AG10803 (cell line): ENCODE measurements at places on chromosomes 3 and 15.

DNA sequence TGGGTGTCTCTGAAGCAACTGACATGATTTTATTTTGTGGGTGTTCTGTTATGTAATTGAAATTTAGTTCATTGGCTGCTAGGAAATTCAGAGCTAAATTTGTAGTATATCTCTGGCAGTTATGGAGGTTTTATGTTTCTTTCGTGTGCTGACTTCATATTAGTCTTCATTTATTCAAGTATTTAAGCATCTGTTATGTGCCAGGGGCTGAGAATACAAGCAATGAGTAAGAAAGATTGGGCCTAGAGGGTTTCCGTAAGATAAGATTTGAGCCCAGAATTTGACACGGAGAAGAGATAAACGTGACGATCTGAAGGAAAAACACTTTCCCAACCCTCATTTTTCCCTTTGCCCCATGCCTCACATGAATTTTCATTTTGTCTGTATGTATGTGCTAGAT, 75.2 kb upstream of the ACKR4 start:
- DNase-seq: no peak

GRCh38 chr3:187185759-187186158, 11.5 kb upstream of the RTP1 start:
- no peak for DNase-seq

GRCh38 chr3:46712191-46713049, 5.2 kb downstream of the PRSS50 start:
- DNase-seq: no peak

DNA sequence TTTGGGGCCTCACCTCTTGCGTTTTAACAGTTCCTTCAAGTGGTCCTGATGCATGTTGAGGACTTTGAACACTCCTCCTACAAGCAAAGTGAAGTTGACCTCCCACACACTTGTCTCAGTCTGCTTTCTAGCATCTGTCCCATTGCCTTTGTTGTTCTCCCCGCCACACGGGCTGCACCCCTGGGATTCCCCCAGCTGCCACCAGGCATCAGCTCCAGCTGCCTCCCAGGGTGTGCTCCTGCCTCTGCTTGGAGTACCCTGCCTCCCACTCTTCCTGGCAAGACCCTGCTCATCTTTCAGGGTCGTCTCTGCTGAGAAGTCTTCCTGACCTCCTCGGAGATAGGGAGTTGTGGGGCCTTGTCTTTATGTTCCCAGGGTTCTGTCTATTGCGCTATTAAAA, 52.2 kb downstream of the IGF1R start:
- no peak for DNase-seq

- DNase-seq: no peak
Measured at GRCh38 chr3:183967693-183968092, 50.0 kb downstream of the ABCC5 start.
